Cardiac fibroblast (primary cell): ENCODE measurements at places on chromosomes 4 and X.

- DNase-seq, result peak; percentile 32
These were observed 66.1 kb upstream of the SLC39A8 start for GRCh38 chr4:102411408-102411807.

DNA sequence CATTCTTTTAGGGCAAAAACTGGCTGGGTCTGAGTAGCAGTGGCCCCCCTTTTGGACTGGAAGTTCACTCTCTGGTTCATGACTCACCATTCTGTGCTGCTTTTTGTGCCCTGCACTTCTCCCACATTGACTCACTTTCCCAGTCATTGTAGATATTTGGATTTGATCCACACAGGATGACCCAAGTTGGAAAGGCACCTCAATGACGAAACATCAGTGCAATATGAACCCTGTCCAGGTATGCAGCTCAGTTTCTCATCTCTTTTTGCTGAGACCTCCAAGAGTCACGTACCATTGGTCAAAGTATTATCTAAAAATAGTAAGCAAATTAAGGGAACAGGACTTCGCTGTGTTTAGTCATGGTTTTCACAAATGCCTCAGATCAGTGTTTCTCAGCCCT lies 92.7 kb downstream of the CBLL2 start:
- DNase-seq, result peak; percentile 91

DNA sequence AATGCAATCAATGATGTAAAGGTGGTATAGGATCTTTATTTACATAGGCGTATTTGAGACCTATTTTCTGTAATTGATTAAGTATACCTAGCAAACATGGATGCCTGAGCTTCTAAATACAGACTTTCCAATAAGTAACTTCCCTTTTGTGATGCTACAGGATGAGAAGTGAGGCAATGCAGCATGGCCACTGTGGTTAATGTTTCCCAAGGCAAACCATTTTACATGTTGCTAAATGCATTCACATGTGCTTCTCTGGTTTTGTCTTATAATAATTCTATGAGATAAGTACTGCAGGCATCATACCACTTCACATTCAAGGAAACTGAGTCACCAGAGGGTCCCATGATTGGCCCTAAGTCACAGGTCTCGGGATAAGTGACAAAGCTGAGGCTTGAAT lies 35.7 kb upstream of the NKX3-2 start:
- no peak for DNase-seq

- peak; percentile 3 for DNase-seq
These were observed 140.8 kb upstream of the AGA start for GRCh38 chr4:177582992-177583391.

GRCh38 chrX:134990801-134991481 lies at the start of gene SMIM10:
TSS of gene SMIM10 (plus strand) at chrX:134990991. CDS start at chrX:134991096, 105 bp downstream.
- DNase-seq, result peak; percentile 81

DNA sequence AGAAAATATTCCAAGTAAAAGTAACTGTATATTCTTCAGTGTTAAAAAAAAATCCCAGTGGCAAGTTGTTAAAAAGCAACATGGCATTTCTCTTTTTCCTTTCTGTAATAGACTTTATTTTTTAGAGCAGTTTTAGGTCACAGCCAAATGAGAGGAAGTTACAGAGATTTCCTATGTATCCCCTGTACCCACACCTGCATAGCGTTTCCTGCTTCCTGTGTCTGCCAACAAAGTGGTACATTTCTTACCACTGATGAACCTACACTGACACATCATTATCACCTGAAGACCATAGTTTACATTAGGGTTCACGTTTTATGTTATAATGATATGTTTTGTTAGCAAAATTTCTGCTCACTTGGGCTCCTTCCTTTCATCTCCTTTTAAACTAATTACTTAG lies 124.7 kb downstream of the GPAT3 start:
- DNase-seq, result no peak

- DNase-seq, result no peak
These were observed 889 bp downstream of the MGARP start for GRCh38 chr4:139278912-139279759.

- DNase-seq, result peak; percentile 45
These were observed 155.5 kb downstream of the PDGFRA start for GRCh38 chr4:54384563-54384962.

- DNase-seq, result no peak
These were observed 66.3 kb upstream of the DGKK start for GRCh38 chrX:50536955-50537354.

DNA sequence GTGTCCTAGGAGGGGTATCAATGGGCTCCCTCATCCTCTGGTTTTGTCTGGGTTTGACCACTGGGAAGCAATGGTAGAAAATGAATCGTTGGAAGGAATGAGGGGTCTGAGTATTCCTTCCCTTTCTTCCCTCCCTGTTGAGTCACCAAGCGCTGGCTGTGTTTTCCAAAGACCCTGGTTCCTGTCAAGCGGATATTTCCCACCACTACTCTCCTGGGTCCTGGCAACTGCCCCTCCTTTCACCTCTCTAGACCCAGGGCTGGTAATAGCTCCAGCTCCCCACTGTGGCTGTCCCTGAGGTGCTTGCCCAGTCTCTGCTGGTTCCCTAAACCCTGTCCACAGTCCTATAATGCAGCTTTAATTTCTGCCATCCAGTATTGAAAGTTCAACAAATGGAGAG lies 22.2 kb downstream of the SMIM43 start:
- no peak for DNase-seq

DNA sequence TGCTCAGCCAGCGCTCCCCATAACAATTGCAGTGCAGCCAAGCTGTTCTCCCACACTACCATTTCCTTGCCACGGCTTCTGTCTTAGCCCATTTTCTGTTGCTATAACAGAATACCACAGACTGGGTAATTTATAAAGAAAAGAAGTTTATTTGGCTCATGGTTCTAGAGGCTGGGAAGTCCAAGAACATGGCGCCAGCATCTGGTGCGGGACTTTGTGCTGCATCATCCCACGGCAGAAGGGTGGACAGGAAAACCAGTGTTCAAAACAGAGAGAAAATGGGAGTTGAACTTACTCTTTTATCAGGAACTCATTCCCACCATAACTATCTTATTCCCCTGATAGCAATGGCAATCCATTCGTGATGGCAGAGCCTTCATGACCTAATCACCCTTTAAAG lies 104.6 kb downstream of the FHDC1 start:
- no peak for DNase-seq

DNA sequence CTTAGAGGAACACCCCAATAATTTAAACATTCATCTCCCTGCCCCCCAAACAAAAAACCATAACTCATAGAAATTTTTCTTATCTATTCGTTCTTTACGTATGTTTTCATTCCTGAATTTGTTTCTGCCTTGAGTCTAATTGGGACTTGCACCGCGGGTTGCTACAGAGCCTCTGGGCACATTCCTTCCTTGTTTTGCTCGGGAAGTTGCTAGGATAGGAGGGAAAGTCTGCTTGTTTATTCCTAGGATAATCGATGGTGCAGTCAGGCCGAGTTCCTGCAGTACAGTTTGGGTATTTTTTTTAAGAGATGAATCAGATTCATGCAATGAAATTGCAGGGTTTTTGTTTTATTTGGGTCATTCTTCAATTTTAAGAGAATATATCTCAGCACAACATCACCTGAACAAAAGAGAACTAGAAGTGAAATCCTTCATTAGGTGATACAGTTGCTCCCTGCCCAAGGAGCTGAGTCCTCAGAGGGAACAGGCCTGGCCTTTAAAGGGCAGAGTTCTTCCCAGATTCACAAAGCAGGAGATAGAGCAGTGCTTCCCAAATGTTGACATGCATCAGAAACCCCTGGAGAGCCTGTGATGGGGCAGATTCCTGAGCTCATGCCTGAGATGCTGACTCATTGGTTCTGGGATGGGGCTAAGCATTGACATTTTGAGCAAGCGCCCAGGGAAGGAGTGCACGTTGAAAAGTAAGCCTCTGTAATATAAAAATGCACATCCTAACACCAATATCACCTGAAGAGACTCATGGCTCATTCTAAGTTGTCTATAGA lies 114.9 kb upstream of the FAM9B start:
- peak; percentile 62 for DNase-seq

GRCh38 chr4:174460684-174461083 lies 61.6 kb downstream of the HPGD start:
- DNase-seq, result peak; percentile 4

GRCh38 chr4:70842761-70843435 lies 3.2 kb upstream of the GRSF1 start:
- no peak for DNase-seq

- DNase-seq, result peak; percentile 3
These were observed 67.3 kb upstream of the LHFPL1 start for GRCh38 chrX:112746812-112747595.

- no peak for DNase-seq
These were observed 645.4 kb downstream of the BCOR start for GRCh38 chrX:39452401-39452800.

- DNase-seq, result peak; percentile 12
These were observed 24.1 kb downstream of the OPHN1 start for GRCh38 chrX:68409194-68409593.

DNA sequence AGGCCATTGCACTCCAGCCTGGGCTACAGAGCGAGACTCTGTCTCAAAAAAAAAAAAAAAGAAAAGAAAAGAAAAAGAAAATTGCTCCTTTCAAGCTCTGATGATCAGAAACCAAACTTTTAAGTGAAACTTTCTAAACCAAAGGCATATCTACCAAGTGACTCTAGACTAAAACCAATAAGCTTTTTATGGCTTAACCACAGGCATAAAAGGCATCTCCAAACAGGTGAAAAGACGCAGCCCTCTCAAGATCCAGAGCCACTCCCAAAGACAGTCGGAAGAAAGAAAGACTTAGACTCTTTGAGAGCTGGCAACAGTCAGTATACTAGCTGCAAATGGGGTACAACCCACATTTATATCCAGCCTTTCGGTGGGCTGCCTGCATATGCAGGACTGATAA lies 117.1 kb upstream of the AP1S2 start:
- no peak for DNase-seq

DNA sequence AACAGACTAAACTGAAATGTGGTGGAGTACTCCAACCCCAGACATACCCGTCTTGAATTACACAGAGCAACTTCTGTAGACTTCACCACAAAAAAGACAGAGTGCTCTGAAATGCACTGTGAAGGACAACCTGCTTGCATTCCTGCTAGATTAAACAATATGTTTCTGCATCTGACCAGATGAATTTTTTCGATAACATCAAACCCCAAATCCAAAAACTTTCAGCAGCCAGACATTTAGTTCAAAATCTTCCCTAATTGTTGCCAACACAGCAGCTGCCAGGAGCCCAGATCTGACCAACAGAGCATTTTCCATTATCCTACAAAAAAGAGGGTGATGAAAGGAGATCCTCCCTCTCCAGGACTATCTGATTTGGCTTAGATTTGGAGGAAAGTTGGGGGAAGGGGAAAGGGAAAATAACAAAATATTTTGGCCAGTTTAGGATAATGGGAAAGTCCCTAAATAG lies 356.5 kb downstream of the PDGFC start:
- peak; percentile 79 for DNase-seq

GRCh38 chr4:174907508-174907907 lies 10.7 kb upstream of the ADAM29 start:
- no peak for DNase-seq

- peak; percentile 38 for DNase-seq
These were observed 32.4 kb downstream of the EGF start for GRCh38 chr4:109945056-109945455.

- DNase-seq, result no peak
These were observed 480.8 kb upstream of the FAT1 start for GRCh38 chr4:187204389-187204918.

DNA sequence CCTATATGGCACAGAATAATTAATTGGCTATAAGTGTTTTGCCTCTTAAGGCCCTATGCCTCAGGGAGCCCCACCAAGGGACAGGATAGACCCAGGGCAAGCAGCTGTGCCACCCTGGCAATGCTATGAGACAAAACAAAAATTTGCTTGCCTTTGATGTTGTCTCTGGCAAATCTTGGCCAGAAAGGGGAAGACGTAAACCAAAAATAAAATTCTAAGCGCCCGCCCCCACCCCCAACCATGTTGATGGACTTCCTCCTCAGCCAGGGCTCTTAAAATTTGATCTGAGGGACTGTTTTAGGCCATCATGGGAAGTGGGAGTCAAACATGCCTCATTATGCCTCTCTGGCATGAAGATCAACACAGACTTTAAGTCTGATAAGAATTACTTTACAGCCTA lies 130.5 kb upstream of the APOOL start:
- no peak for DNase-seq

- DNase-seq, result peak; percentile 82
These were observed 38.0 kb downstream of the APBB2 start for GRCh38 chr4:41176340-41176739.

DNA sequence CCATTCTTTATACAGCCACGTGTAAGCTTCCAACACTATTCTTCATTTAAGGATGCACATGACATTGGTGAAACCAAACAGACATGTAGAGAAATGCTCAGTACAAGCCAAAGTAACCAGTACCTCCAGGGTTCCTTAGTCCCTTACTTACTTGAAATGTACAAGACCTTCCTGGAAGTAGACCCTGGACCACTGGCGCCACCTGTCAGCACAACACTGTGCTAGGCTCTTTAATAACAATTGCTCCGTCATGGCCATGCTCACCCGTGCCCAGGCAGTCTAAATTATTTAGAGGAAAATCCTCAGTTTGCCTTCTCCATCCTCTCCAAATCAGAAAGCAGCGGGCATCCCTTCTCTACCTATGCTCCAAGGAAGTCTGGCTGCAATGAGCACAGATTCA lies 52.7 kb downstream of the ADGRA3 start:
- DNase-seq, result no peak

GRCh38 chrX:48471504-48471903 lies 1.4 kb upstream of the SLC38A5 start:
- DNase-seq, result no peak

GRCh38 chrX:32084757-32085156 lies 1012.9 kb upstream of the FTHL17 start:
- no peak for DNase-seq

DNA sequence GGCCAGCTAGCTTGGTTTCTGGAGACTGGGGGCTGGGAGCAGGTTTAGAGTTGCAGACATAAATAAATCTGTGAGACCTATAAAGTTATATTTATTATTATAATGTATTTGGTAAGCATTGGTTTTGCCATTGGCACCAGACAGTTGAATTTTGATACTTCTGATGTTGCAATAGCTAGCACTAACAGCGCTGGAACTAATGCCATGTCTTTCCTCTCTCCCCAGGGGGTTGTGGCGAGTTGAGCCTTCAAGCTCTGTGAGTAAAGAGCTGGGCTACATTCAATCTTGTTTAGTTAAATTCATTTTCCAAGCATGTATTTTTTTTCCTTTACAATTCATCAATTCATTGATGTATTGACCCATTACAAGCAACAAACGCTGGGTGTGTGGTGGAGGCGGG lies 358.7 kb upstream of the NR3C2 start:
- peak; percentile 24 for DNase-seq

DNA sequence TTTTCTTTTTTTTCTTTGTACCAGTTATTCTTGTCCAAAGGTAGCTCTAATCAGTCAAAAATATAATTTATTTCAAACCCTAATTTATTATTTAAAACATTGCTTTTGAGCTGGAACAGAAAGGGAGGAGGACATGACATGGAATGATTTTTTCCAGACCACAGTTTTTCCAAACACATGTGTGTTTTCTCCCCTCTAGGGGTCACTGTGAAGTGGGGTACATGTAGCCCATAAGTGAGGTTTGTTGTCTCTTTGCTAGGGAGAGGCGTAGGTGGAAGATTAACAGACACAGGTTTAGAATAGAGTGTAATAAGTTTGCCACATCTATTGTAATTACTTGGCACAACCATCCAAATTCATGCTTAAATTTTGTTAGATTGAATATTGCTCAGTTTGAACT lies 83.0 kb downstream of the TNIP2 start:
- peak; percentile 16 for DNase-seq
